ENCODE measurements at places on chromosomes 6 and 20.

DNA sequence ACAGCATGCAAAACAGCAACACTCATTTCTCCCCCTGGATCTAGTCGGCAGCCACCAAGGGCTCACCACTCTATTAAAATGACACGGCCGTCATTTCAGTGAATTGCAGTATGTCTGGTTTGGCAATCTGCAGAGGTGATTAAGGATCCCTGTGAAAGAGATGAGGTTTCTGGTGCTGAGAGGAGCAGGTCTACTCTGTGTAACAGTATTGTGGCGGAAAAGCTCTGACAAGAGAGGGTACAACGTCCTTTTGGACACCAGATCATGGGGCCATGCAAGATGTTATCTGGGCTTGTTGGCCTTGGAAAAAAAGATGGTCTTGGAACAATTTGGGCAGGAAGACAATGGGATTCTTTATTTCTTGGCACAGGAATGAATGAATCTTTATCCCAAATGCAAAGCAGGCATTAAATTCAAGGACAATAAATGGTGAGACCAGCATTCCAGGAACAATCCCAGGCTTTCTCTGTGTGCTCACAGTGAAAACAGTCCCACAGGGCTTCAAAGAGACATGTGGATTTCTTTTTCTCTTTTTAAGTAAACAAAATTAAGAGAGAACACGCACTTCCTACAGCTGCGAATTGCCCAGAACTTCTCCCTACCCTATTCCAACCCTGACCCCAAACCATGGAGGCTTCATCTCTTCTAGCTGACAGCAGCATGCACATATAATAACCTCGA, 33.7 kb upstream of the ADGRF1 start:
- no peak for DNase-seq

- DNase-seq, result no peak
Measured at GRCh38 chr6:13251242-13251641, 77.1 kb downstream of the TBC1D7 start.

DNA sequence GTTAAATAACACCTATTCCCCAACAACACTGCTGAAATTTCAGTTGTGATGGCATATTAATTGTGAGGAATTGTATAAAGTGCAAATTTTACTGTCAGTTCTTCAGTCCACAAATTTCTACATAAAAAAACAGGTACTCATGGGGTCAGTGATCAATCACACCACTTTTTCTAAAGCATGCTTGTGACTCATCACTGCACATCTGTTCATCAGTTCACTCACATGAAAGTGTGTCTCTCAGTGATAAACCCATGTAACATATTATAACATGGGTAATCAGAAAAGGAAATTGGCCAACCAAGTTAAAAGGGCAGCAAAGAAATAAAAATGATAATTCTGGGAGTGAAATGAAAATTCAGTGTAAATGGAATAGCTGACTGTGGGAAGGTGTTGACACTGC, 234.7 kb upstream of the FKBP1C start:
- DNase-seq, result no peak

DNA sequence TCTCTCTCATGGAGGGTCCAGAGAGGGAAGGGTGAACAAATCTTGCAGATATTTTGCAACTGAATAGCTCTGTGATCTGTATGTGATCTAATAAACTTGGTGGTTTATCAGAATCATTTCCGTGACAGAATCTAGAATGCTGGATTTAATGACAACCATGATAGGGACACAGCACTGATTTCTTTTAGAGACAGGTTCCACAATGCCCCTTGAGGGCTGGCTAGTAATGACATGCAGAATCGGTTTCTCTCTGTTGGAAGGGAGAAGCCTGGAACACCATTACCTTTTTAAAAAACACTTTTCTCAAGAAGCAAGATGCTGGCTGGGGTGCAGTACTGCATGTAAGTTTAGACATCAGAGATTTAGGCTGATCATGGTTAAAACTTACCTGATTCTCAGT, 313.4 kb downstream of the CDH26 start:
- no peak for DNase-seq

- DNase-seq, result peak; percentile 81
Measured at GRCh38 chr6:170159022-170159965, 131.6 kb downstream of the DLL1 start.

DNA sequence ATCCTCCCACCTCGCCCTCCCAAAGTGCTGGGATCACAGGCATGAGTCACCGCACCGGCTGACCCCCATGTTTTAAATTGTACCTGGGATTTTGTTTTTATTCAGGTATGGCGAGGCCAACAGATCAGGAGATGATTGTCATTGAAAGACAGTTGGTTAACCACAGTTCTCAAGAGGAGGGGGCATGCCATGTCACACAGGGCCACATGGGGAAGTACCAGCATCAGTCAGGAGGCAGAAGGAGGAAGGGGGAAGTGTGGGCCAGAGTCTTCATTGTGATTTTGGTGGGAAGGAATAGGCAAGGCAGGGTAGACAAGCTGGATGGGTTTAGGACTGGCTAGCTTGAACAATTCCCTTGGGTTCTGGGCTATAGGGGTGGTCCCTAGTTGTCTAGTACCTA, 9.9 kb upstream of the MMP9 start:
- DNase-seq, result peak; percentile 18

DNA sequence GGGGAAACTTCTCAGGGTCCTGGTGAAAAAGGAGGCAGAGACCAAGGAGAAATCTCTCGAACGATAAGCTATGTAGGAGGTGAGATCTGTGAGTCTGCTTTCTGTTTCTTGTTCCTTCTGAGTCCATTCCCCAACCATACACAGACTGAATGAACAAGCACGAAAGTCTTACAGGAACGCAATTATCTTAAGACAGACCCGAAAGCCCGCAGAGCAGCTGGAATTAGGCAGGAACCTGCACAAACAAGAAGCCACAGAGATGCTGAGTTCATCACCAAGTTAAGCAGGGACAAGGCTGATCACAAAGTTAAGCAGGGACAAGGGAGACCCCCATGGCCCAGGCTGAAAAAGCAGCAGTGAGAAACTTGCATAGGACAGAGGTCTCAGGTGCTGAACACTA, 21.4 kb upstream of the NELFCD start:
- no peak for DNase-seq

GRCh38 chr6:54366667-54367327, 58.6 kb downstream of the TINAG start:
- DNase-seq, result no peak

- DNase-seq, result no peak
Measured at GRCh38 chr20:37202267-37202943, 23.1 kb upstream of the MROH8 start.

GRCh38 chr6:18047406-18047805, 60.0 kb upstream of the KIF13A start:
- DNase-seq, result no peak

GRCh38 chr6:28606424-28607391, 81.0 kb downstream of the GPX5 start:
- DNase-seq, result no peak

GRCh38 chr6:134657751-134658527, 292.0 kb downstream of the ALDH8A1 start:
- DNase-seq, result no peak

DNA sequence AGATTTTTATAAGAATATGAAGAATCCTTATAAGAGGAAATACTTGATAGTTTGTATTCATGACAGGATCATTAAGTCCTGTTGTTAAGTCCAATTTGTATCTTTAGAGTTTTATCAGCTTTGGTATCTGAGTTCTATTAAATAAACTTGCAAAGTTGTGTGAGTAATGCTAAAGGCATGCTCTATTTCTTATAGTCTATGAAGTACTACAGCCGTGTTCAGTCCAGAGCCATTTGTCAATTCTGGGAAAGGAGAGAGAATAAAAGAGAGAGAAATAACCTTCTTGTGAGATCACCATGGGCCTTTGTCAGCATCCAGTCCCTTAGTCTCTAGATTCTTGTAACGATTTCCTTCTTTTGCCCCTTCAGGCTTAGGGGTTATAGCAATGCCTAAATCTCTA, 181.2 kb upstream of the POU3F2 start:
- no peak for DNase-seq

DNA sequence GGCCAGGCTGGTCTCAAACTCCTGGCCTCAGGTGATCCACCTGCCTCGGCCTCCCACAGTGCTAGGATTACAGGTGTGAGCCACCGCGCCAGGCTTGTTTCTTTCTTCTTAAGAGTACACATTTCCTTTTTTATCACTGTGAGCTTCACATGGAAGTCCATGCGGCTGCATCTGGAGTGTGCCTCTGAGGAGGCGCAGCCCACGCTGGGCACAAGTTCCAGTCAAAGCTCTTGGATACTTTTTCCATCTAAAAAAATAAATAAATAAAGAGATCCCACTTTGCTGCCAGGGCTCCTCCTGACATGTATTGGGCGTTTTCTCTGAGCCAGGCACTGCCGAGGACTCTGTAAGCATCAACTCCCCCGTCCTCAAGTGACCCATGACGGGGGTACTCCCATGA, 123.0 kb downstream of the PREX1 start:
- peak; percentile 35 for DNase-seq

- no peak for DNase-seq
Measured at GRCh38 chr6:131199568-131200272, 64.5 kb downstream of the AKAP7 start.

DNA sequence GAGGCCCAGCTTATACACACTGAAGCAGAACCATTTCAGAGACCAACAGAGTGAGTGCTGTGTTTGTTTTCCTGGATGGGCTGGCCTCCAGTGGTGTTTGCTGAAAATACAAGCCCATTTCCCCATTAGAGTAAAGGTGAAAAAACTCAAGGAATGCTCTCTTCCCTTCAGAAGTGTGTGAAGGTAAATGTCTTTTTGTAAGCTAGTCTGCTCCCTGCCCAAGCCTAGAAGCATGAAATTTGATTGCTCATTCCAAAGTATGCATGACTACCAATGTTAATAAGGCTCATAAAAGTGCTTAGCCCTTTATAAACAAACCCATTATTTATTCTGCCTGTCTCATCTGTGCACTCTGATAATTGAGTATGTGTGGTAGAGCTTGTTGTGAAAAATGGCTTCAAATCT, 59.1 kb downstream of the ADGRF1 start:
- no peak for DNase-seq

GRCh38 chr6:33168284-33168601, 24.0 kb downstream of the COL11A2 start:
- DNase-seq, result no peak

DNA sequence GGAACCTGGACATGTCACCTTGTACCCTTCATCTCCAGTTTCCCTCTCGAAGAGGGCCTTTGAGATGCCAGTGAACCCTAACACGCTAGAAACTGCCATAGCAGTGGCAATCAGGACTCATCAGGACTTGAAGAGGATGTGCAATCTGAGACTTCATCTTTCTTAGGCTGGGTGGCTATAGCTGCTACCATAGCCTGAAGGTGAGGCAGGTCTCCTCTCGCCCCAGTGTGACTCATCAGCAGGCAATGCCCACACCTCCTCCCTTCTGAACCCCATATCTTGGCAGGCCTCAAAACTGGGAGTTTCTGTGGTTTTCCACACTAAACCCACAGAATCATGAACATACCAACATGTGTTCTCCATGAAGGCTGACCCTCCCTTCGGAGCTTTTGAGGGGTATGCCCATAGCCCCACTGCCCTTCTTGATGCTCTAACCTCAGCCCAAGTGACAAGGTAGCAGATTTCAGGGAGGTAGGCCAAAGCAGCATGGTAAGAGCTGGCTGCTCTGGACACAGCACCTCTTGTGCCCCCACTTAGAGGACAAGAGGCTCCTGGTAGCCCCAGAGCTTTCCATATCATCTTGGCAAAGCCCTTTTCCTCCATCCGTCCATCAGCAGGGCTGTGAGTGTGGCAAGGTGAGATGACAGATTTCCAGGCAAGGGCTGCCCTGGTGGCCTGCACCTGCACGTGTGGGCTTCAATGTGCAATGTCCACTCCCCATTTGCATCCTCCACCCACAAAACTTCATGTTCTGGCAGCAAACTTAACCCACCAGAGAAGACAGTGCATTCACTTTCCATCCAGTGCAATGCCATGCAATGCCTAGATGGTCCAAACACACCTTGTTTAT, 2.6 kb downstream of the BLCAP start:
- DNase-seq, result no peak

GRCh38 chr20:60704147-60704546, 547.9 kb upstream of the CDH4 start:
- DNase-seq, result no peak

DNA sequence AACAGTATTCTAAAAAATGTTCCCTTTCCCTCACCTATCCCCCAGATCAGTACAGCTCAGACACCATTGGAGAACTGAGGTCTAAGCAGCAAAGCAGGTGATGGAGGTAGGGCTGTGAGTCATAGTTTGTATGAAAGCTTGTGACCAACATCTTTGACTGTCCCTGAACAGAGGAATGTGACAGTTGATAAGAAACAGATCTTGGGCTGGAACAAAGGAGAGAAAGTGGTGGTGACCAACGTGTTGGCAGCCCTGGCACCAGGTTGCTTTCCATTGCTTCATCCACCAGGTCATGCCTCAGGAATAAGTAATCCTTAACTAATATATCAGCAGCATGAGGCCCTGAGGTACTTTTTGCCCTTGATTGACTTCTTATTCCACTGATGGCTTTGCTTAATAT, 19.9 kb upstream of the CRIP3 start:
- no peak for DNase-seq

DNA sequence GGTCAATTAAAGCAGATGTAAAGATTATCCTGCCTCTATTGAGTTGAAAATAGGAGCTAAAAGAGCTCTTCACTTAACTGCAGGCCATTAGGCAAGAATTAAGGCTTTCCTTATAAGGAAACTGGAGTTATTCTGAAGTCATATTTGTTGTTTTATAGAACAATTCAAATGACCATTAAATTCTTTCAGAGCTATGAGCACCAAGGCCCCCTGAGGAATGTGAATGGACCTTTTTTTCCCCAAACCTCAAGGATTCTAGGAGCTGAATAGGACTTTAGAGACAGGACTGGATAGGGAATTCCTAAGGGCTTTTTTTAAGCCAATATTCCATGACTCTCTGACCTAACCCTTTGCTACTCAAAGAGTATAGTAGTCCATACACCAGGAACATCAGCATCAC, 565.7 kb upstream of the BTBD3 start:
- no peak for DNase-seq

DNA sequence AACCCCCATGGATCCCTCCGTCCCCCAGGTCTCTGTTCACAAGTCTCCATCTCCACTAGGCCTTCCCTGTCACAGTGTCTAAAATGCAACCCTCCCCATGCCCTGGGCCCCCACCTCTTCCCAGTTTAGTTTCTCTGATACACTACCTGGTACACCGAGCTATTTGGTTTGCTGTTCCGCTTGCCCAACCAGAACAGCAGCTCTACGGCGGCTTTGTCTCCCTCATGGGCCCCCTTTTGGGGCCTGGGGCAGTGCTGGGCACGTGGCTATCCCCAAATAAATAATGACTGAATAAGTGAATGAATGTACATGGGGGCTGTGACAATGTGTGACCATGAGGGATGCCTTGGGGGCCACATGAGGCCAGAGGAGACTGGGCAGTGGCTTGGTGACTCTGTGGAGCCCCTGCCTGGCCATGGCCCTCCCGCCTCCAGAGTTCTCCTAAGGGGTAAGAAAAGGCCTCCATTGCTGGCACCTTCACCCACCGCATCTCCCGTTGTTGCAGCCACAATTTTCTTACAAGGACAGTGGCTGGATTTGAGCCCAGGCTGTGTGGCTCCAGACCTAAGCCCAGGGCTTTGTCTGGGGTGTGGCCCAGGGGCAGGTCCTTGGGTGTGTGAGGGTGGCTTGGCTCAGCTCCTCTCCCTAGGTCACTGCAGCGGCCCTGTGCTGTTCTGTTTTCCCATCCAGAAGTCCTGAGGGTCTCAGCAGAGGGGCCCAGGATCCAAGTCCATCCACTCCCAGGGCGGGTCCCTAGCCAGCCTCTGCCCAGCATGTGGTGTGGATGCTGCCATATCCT, 408.5 kb upstream of the SULF2 start:
- DNase-seq, result no peak

Data from chondrocyte (in vitro differentiated cells).